ENCODE measurements at places on chromosomes 3 and 15.

DNA sequence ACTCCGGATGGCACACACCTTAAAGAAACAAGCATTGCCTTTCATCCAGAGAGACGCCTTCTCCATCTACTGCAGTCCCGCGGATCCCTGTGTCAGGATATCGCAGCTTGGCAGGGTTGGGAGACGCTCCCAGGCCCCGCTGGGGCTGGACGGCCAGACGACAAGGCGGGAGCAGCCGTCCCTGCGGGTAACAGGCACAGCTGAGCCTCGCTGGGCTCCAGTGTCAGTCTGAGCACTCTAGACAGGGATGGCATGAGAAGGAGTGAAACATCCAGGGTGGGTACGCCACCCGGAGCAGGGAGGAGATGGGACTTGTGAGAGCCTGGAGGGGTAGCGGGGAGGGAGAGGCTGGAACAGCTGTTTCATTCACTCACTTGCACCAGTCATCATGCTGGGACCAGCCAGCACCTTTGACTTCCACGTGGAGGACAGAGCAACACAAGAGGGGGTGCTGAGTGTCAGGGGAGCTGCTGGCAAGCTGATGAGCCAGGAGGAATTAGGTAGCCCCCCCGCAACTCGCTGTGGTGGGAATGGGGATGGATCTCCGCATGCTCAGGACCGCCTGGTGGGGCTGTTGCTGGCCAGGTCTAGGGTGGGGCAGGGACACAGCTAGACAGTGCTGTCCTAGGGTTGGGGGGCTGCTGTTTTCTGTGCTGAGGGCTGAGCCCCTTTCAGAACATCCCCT, 31.6 kb upstream of the SNRPA1 start:
- no peak for DNase-seq

DNA sequence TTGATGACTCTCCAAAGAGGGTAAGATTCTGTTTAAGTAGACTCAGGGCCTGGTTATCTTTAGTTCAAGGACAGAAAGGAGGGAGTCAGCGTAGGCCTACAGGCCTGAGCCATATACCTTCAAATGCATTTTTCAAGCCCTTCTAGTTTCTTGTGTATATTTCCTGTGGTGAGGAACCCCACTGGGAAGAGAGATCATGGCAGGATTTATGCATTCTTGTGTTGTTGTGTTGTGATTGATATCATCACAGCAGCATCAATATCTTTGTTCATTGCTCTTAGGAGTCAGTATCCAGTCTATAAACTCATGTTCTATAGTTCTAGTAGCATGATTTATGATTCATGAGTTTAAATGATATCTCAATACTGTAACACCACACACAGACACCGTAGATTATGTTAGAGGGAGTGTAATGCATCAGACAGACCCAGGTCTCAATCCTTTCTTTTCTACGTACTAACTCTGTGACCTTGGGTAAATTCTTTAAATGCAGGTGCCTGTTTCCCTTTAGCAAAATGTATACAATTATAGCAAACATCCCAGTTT, 427.5 kb downstream of the PDCD6IP start:
- DNase-seq = no peak

DNA sequence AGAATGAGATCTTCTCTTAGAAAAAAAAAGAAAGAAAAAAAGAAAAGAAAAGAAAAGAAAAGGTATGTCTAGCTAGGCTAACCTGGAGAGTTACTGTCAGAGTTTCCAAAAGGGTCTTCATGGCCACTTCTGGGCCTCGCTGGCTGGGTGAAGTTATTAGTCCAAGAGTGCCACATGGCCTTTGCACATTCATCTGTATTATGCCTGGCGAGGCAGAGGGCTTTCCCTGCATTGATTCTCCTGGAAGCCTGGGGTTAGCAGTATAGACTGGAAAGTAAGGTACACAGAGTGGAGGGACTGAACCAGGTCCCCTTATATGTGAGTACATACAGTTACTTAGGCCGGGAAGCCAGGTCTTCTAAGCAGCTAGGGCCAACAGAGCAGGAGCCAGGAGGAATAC, 54.8 kb upstream of the CGNL1 start:
- no peak for DNase-seq

DNA sequence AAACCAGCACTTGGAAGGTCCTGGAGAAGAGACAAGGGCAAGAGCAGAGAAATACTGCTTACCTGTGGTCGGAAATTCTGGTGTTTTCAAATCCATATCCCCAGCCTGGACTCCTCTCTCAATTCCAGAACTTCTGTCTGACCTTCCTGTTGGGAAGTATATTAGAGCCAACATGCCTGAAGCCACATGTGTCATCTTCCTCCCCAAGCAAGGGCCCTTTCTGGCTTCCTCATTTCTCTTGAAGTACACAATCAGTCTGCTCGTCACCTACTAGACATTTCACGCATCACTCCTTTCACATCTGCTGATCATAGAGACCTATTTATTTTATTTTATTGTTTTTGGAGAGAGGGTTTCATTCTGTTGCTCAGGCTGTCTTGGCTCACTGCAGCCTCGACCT, 8.4 kb downstream of the PARP14 start:
- DNase-seq = no peak

DNA sequence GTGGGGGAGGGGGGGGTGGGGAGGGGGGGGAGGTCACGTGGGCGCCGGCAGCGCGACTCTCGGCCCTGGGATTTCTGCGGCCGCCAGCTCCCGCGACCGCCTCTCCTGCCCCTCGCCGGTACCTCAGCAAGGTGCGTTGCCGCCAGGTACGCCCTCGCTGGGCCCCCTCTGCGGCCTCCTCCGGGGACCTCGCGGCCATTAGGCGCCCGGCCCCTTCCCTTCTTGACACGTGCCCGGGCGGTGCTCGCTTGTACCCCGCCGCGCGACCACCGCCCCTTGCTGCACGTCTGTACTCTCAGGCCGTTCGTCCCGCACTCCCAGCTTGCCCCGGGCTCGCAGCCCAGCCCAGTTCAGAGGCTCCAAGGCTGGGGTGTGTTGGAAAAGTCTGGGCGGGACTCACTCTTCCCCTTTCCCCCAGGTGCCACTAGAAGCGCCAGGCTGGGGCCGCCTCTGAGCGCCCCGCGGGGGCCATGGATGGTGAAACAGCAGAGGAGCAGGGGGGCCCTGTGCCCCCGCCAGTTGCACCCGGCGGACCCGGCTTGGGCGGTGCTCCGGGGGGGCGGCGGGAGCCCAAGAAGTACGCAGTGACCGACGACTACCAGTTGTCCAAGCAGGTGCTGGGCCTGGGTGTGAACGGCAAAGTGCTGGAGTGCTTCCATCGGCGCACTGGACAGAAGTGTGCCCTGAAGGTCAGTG, at the start of gene MAPKAPK3:
Gene MAPKAPK3 (plus strand): TSS at position 56 of the 696 bp plus-strand sequence. CDS start 415 bp downstream, at position 471.
- no peak for DNase-seq

- no peak for DNase-seq
Observed at GRCh38 chr15:41010345-41010744, 57.1 kb downstream of the CHAC1 start.

GRCh38 chr3:67048067-67048714, 50.1 kb downstream of the KBTBD8 start:
- DNase-seq = no peak
